ENCODE measurements at places on chromosomes 6 and 20. TPM values are rescaled to one million over a fixed set of nuclear protein-coding genes. Genes with fewer than 3 reads are reported as not detected.

Gene POPDC3
- total RNA-seq = 8.6 TPM

Gene C4B
- 3.7 TPM for total RNA-seq

Gene ID4
- total RNA-seq = 12.0 TPM

Gene VSTM2L
- 17.7 TPM for total RNA-seq

Gene LAMA2
- total RNA-seq = 1.7 TPM

Gene HLA-DRA
- not detected for total RNA-seq

Gene DLK2
- total RNA-seq = 0.68 TPM

Gene SOX18
- total RNA-seq = 0.60 TPM

DNA sequence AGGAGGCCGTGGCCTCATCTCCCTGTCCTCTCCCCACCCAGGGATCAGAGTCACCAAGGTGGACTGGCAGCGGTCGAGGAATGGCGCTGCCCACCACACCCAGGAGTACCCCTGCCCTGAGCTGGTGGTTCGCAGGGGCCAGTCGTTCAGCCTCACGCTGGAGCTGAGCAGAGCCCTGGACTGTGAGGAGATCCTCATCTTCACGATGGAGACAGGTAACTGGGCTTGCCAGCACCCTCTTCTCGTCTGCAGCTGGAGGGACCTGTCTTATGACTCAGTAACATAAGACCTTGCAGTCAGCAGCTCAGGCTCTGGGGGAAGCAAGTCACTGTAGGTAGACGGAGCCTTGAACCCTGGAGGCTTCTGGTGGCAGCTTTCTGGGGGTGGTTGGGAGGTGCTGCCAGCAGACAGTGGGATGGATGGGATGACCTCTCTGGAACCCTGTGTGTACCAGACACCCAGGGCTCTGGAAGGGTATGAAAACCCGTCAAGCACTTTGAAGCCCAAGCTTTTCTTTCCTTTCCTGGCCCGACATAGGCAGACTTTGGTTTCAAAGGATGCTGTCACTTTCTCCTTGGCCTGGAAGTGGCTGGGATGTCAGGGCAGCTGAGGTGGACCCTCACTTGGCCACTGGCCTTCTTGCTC lies 13.8 kb downstream of the TGM6 start:
- DNase-seq = no peak
- H3K4me3 ChIP-seq = no peak overlapping the region
- H3K27me3 ChIP-seq = no peaks in the 10 kb centered on the region
- no peak overlapping the region for H3K27ac ChIP-seq
- H3K4me1 ChIP-seq = no peaks in the 10 kb centered on the region

- no peaks in the 10 kb centered on the region for H3K36me3 ChIP-seq
- no peak overlapping the region for H3K4me3 ChIP-seq
- H3K4me1 ChIP-seq = peaks cover 8% of the 10 kb centered on the region
- DNase-seq = peak; percentile 82
- no peak overlapping the region for H3K27ac ChIP-seq
Observed at GRCh38 chr20:33518071-33518470, 28.2 kb downstream of the CBFA2T2 start.

GRCh38 chr6:10658910-10659698 lies 35.3 kb downstream of the C6orf52 start:
- no peak overlapping the region for H3K27ac ChIP-seq
- H3K27me3 ChIP-seq = peaks cover 2% of the 10 kb centered on the region
- no peak overlapping the region for H3K4me3 ChIP-seq
- no peaks in the 10 kb centered on the region for H3K4me1 ChIP-seq
- H3K36me3 ChIP-seq = no peaks in the 10 kb centered on the region

DNA sequence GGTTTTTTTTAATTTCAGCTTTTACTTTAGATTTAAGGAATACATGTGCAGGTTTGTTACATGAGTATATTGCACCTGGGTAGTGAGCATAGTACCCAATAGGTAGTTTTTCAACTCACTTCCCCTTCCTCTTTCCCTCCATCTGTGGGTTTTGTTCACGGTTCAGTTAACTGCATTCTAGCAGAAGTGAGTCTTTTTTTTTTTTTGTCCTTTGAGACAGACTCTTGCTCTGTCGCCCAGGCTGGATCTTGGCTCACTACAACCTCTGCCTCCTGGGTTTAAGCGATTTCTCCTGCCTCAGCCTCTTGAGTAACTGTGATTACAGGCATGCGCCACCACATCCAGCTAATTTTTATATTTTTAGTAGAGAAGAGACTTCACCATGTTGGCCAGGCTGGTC lies 8.7 kb downstream of the UBR2 start:
- no peak overlapping the region for H3K4me3 ChIP-seq
- no peak for DNase-seq
- no peaks in the 10 kb centered on the region for H3K27me3 ChIP-seq
- H3K36me3 ChIP-seq = peaks cover 17% of the 10 kb centered on the region

DNA sequence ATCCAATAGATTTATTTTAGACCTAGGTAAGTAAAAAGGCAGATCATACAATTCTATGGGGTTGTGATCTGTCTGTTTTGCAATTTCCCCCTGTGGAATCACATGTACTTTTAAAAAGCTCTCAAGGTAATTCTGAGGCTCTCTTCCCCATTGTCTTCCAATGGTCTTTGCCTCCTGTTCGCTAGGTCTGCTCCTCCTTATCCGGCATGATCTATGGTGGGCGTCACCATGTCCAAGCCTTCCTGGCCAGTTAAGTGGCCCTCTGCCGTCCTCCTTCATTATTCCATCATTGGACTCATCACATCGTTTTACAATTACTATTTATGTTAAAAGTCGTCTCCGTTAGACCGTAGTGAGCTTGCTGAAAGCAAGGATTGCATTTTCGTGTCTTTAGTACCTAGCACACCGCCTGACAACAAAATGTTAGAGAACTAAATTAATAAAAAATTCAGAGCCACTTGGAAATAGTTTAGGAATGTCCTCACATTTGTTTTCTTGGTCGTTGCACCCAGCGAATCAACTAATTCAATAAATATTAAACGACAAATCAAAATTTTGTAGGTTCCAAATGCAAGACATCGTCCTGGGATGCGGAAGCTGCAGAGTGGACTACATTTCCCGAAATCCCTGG lies 2.2 kb upstream of the STXBP5 start:
- H3K27me3 ChIP-seq = no peaks in the 10 kb centered on the region
- no peaks in the 10 kb centered on the region for H3K36me3 ChIP-seq
- peak overlapping the region; percentile 82 for H3K4me3 ChIP-seq
- peaks cover 5% of the 10 kb centered on the region for H3K4me1 ChIP-seq
- peak; percentile 33 for DNase-seq

DNA sequence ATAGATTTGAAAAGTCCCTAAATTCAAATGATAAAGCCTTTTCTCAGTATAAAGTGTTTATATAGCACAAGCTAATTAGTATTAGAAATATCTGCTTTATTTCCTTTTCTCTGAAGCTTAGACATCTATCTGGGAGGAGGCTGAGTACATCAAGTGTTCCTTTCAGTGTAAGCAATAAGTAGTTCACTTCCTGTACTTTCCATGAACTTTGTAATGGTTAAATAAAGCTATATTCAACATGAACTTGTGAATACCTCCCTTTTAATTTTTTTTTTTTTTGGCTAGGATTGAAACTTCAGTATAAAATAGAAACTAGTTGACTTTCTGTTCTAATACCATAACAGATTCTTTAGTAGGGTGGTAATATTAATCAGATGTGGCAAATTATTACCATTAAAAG lies 190.9 kb downstream of the CENPW start:
- H3K4me3 ChIP-seq = no peak overlapping the region
- no peaks in the 10 kb centered on the region for H3K36me3 ChIP-seq
- DNase-seq = no peak
- H3K27me3 ChIP-seq = no peaks in the 10 kb centered on the region

GRCh38 chr6:145714731-145715130 lies 20.6 kb downstream of the EPM2A start:
- no peaks in the 10 kb centered on the region for H3K4me1 ChIP-seq
- no peak for DNase-seq
- H3K36me3 ChIP-seq = no peaks in the 10 kb centered on the region
- H3K4me3 ChIP-seq = no peak overlapping the region
- H3K27me3 ChIP-seq = no peaks in the 10 kb centered on the region
- H3K27ac ChIP-seq = no peak overlapping the region

DNA sequence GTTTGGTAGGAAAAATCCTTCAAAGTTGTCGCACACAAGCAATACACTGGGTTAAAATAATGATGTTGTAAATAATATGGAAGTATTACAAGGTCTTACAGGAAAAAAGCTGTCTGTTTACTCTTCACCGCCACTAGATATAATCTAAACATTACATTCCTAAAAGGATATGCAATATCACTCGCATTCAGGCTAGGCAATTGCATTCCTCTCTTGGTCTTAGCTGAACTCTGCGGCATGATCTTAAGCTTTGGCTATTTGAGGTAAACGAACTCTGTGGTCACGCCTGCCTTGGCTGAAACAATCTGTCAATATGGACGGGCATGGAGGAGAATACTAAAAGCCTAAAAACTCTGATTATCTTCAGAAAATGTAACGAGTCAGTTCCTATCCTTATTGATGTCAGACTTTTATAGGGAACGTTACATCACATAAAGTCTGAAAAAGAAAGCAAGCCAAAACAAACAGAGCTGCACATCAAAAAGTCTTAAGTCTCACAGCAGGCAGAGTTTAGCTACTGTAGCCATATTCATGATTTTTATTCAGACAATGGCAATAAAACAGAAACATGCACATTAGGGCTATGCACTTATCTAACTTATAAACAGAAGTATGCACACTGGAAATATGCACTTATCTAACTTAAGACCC lies 30.8 kb upstream of the FILIP1 start:
- no peaks in the 10 kb centered on the region for H3K36me3 ChIP-seq
- no peaks in the 10 kb centered on the region for H3K4me1 ChIP-seq
- peak overlapping the region; percentile 38 for H3K4me3 ChIP-seq
- peaks cover 3% of the 10 kb centered on the region for H3K27me3 ChIP-seq
- DNase-seq = peak; percentile 96

GRCh38 chr6:28880894-28881780 lies 42.6 kb downstream of the TRIM27 start:
- peaks cover 13% of the 10 kb centered on the region for H3K27me3 ChIP-seq
- no peaks in the 10 kb centered on the region for H3K4me1 ChIP-seq
- DNase-seq = peak; percentile 34
- peak overlapping the region; percentile 82 for H3K4me3 ChIP-seq
- no peaks in the 10 kb centered on the region for H3K36me3 ChIP-seq

DNA sequence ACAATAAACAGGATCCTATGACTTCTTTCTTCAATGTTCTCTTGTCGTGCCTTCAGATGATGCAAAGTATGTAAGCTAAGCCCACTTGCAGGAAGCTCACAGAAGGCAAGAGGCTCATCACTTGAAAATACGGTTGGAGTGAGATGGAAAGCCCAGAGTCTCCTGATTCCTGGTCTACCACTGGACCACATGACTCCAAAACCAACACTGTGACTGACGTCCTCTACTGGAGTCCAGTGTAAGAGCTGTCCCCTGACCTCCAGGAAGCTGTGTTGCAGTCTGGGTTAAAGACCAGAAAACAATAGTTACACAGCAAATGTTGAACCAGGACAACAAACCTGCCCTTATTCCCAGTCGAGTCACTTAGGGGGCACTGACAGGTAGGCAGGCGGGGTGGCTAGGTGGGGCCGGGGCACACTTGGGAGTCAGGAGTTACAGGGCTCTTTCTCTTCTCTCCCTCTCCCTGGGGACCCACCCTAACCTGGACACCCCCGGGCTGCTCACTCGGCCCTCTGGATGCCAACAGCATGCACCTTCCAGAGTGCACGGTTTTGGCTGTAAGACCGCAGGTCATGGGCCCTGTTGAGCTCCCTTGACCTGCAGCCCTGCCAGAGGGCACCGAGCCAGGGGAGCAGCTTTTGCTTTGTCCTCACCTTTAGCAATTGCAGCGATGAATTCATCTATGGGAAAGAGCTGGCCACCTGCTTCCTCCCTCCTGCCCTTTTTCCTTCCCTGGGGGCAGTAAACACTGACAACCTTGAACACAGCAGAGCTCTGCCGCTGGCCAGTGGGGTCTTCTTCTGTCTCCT lies 7.4 kb downstream of the PCK1 start:
- H3K4me1 ChIP-seq = no peaks in the 10 kb centered on the region
- no peaks in the 10 kb centered on the region for H3K36me3 ChIP-seq
- peaks cover 18% of the 10 kb centered on the region for H3K27me3 ChIP-seq
- no peak overlapping the region for H3K4me3 ChIP-seq
- DNase-seq = no peak

DNA sequence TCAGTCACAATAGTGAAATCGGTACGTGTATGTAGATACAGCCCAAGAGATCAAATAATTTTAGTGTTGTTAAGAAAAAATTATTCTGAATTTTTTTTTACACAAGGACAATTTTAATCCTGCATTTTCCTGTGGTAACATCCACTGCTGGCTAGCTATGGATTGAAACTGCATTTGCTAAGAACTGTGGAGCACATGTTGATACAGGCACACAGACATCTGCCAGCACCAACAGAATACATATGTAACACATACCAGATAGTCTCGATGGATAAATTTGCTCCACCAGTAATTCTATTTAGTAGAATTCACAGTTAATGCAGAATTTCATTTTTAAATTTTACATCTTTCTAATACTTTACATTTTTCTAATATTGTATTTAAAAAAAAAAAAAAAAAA lies 2.2 kb downstream of the ASIP start:
- H3K4me1 ChIP-seq = no peaks in the 10 kb centered on the region
- H3K4me3 ChIP-seq = no peak overlapping the region
- H3K36me3 ChIP-seq = no peaks in the 10 kb centered on the region
- no peak overlapping the region for H3K27ac ChIP-seq
- peaks cover 15% of the 10 kb centered on the region for H3K27me3 ChIP-seq

DNA sequence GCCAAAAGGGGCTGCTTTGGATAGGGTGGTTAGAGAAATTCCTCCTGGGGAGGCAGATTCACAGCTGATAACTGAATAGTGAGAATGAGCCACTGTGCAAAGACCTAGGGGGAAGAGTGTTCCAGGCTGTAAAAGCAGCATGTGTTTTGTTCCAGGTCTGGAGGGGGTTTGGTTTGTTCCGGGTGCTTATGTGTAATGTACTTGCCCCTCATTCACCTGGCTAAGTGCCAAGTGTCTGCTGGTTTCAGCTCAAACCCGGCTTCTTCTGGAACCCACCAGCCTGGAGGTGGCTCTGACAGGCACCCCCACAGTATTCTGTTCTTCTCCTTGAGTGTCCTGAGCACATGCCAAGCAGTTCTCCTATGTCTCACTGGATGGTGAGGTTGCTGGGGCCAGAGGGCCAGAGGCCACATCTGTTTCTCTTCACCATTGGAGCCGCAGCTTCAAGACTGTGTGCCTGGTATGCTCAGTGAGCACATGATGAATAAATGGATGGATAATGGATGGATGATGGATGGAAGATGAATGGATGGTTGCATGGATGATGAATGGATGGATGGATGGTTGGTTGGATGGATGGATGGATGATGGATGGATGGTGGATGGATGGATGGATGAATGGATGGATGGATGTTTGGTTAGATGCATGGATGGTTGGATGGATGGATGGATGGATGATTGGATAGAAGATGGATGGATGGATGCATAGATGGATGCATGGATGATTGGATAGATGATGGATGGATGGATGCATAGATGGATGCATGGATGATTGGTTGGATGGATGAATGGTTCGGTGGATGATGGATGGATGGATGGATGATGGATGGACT lies 227.6 kb downstream of the BMP7 start:
- no peak overlapping the region for H3K27ac ChIP-seq
- peaks cover 5% of the 10 kb centered on the region for H3K4me1 ChIP-seq
- no peak overlapping the region for H3K4me3 ChIP-seq
- H3K36me3 ChIP-seq = no peaks in the 10 kb centered on the region
- peaks cover 4% of the 10 kb centered on the region for H3K27me3 ChIP-seq
